ENCODE measurements at places on chromosomes 7 and 10.
A peak's percentile ranks its signal among the peaks of the same experiment; 100 is the strongest.

DNA sequence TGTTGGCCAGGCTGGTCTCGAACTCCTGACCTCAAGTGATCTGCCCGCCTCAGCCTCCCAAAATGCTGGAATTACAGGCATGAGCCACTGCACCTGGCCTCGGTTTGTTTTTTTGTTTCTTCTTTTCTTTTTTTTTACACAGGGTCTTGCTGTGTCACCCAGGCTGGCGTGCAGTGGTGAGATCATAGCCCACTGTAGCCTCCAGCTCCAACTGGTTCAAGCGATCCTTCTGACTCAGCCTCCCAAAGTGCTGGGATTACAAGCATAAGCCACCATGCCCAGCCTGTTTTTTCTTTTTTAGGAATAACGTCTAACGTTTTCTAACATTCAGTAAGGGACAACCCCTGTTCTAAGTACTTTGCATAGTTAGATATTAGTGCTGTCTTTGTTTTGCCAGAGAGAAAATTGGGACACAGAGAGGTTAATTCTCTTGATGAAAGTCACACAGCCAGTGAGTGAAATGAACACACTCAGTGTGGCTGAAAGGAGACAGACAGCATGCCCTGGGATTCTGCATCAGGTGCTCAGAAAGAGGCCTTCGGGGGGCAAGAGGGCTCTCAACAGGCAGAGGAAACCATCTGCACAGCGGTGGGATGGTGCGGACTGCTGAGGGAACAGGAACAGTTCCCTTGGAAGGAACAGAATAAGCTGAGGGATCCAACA, 4.3 kb downstream of the LIMK1 start:
- no peak for DNase-seq

- DNase-seq: peak; percentile 9
Measured at GRCh38 chr10:5858811-5859210, 30.9 kb downstream of the ANKRD16 start.

DNA sequence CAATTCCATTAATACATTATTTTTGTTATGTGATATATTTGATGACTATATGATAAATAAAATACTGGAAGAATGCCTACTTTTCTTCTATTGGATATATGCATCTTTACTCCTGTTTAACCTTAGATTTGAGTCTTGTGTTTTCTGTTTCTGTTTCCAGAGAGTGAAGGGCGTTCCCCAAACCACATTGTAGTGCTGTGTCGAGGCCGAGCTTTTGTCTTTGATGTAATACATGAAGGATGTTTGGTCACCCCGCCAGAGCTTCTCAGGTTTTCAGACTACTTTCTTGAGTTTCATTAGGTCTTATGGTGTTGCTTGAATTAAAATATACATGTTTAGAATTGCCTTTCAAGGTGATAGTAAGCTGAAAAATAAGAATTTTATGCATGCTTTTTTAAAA, 23.8 kb downstream of the CROT start:
- no peak for DNase-seq

DNA sequence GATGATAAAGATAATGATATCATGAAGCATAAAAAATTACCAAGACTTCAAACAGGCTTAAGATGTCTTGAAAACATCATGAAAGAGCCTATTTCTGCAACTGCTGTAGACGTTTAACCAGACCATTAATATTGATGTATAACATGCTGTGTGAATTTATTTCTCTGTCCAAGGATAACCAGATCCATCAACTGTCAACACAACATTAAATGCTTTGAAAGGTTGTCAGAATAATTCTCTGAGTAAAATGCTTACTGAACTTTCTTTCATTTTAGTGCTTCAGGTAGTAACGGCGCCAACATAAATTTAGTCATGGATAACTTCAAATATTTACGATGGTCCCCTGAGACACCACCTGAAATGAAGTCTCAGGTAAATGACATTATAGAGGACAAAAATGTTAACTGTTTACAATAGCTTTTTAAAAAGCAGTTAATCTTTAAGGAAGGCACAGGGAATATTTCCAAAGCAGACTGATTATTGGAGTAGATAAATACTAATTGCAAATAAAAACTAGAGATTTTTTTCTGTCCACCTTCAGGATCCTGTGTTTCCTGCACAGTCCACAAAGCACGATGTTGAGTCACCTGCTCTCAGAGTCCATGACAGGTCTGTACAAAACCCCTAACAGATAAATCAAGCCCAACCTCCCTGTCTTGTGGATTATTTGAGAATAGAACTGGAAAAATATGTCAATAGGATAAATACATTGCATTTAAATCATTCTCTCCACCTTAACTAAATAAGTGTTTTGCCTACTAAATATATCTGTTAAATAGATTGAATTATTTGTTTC, 1213.2 kb downstream of the XPNPEP1 start:
- no peak for DNase-seq

- no peak for DNase-seq
Measured at GRCh38 chr7:157281221-157281998, 55.4 kb upstream of the DNAJB6 start.

GRCh38 chr10:48333856-48334255, 27.4 kb downstream of the MAPK8 start:
- no peak for DNase-seq

Measured in activated T-cell treated with anti-CD3 and anti-CD28 coated beads, Interleukin-2, amount 50 U/mL, for 24 hours (primary cell).